Kidney capillary endothelial cell (primary cell): ENCODE measurements at places on chromosomes 5 and 9.

DNA sequence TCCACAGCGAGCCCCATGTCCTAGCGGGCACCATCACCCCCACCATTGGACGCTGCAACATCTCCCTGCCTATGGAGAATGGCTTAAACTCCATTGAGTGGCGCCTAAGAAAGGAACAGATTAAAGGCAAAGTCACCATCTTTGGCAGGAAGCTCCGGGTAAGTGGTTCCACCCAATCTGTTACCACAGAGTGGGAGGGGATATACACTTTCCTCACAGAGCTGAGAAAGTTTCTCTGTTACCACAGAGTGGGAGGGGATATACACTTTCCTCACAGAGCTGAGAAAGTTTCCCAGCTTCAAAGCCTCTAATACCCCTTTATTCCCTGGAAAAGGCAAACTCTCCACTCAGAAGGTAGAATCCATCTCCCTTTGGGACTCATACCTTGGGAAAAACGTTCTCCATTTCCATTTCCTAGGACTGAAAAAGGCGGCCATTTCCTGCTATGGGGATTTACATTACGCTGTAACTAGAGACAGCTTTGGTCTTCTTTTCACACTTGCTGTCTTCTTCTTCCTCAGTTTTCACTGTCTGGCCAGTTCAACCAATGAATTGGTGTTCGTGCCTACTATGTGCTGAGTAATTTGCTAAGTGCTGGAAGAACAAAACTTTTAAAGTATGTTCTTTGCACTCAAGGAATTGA is 63.4 kb upstream of the WWC1 start:
- DNase-seq, result no peak

- no peak for DNase-seq
These were observed 28.9 kb downstream of the YIPF5 start for GRCh38 chr5:144141585-144141984.

- no peak for DNase-seq
These were observed 244.7 kb downstream of the BNC2 start for GRCh38 chr9:16625811-16626210.

DNA sequence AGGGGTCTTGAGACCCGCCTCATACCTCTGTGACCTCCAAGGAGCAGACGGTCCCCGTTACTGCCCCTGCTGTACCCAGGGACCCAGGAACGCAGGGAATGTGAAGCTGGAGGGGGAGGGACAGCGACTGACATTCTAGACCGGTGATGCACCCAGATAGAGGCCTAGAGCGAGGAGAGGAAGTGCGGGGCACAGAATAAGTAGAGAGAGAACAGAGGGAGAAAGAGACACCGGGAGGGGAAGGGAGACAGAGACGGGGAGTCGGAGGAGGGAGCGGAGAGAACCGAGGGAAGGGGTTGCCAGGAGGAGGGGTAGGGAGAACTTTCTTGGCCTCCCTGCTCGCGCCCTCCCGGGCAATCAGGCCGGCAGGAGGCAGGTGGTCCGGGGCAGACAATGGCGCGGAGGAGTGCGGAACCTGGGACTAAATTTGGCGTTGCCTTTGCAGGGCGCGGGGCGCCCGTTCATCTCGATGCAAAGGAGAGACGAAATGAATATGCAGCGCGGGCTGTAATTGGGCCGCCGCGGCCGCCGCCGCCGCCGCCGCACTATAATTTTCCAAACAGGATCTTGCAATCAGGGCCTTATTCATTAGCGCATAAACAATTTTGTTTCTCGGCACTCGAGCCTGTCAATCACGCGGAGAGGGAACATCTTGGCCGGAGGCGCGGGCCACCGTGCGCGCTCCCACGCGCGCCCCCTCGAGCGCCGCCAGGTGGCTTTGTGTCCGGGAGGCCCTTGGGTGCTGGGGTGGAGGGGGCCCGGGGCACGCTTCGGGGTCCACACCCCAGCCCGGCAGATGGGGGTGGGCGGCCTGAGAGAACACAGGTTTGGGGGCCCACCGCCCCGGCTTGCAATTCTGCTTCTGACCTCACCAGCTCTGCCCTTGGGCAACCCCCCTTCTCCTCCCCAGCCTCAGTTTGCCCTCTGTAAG is 33.0 kb downstream of the NDUFA8 start:
- DNase-seq, result no peak

DNA sequence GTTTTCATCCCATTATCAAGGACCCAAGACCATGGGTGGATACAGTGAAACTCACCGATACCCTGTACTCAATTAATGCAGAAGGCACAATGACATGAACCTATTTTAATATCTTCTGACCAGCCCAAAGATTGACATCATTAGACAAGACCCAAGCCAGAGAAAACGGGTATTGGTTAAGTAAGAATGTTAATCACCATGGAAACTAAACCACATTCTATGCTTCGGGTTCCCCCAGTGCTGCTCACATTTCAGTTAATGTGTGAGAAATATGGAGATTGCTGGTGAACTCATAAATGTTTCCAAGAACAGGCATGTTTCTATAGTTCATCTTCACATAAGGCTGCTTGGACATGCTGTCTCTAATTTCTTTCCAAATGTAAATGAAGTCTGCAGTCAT is 77.0 kb downstream of the IRX2 start:
- DNase-seq, result no peak

- DNase-seq, result no peak
These were observed 92.4 kb downstream of the UNC13B start for GRCh38 chr9:35254237-35254636.

- no peak for DNase-seq
These were observed 16.5 kb downstream of the BRD3 start for GRCh38 chr9:134051319-134051718.

DNA sequence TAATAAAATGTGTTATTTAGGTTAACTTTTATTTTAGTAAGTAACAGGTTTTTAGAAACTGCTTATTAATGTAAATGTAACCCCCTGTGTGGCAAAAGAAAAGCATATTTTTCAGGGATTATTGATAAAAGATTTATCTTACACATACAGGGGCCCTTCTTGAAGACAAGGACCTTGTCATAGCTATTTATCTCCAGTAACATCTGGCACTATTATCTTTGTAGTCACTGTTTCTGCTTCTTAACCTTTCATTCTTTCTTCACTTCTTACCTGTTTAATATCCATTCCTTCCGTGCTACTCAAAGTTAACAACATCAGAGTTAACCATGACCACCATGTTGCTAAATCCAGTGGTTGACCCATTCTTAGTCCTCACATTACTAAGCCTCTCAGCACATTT is 117.8 kb upstream of the VCAN start:
- no peak for DNase-seq

DNA sequence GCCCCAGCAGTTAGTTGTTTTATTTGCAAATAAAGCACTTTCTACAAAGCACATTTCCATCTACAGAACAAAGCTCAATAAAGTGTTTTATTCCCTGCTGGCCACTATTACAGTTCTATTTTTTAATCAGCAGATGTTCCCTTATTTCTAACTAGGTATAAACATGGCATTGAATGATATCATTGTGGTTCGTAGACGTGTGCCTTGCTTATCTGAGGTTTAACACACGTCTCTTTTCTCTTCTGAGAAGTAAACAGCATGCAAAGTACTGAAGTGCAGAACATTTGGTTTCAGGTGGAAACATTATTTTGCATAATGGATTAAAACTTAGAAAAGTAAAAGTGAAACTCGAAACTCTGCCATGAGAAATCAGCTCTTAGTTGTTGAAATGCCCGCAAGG is 1989.3 kb upstream of the WWC1 start:
- DNase-seq, result no peak

DNA sequence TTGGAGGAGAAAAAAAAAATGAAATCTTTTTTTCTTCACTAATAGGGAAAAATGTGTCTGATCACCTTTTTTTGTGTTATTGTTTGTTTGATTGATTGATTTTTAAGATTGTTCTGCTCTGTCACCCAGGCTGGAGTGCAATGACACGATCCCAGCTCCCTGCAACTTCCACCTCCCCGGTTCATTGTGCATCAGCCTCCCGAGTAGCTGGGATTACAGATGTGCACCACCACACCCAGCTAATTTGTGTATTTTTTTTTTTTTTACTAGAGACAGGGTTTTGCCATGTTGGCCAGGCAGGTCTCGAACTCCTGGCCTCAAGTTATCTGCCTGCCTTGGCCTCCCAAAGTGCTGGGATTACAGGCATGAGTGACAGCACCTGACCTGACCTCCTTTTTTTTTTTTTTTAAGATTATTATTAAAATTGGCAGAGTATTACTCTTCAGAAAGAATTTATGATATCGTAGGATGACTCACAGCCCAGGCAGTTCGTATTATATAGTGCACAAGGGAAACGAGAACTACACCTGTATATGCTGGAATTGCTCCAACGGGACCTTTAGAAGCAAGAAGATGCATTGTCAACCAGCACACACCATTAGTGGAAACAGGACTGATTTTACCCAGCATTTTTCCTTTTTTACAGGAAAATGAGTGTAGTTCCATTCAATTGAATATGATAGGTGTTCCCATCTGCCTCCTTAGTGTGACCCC is 27.7 kb downstream of the FUBP3 start:
- no peak for DNase-seq

DNA sequence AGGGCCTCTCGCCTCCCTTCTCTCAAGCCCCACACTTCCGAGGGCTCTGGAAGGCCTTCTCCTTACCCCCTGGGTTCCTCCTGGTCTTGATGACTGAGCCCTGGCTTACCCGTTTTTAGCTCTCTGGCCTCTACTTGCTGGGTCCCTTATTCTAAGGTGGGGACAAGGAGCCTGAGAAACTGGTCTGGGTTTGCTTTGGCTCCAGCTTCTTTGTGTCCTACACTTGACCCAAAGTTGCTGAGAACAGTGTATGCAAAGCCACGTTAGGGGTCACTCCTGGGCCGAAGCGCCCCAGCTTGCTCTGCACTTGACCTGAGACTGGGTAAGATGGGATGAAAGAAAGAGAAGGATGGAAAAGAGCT is 788 bp downstream of the ZNF346 start:
- no peak for DNase-seq

GRCh38 chr9:109320331-109320741 is 523 bp downstream of the EPB41L4B start:
- no peak for DNase-seq

- DNase-seq, result no peak
These were observed 10.2 kb downstream of the FOXI1 start for GRCh38 chr5:170115925-170116324.

DNA sequence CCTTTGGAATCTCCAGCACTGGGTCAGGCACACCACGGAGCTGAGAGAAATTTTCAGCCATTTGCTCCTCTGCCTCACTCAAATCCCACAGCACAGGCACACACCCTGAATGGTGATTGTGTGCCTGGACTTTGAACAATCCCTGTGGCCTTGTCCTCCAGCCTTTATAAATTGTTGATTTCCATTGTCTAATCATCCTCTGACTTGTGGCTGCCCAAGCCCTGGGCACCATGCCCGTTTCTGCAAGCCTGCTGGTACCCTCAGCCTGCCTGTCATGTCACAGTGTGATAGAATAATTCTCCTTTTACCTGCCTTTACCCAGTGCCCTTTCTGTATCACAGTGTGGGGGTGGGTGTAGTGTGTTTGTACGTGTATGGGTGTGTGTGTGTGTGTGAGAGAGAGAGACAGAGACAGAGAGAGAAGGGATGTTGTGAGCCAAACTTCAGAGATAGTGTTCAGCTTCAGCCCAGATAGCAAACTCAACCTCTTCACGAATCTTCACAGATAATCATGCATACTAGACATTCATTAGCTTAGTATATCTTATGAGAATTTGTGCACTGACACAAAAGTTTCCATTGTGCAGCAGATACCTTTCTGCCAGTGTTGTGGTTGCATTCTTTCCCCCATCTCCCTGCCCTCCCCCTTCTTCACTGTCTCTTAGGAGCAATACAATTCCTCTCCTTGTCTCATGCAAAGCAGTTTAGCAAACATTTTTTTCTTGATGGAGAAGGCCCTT is 27.8 kb upstream of the SLC44A1 start:
- DNase-seq, result no peak

DNA sequence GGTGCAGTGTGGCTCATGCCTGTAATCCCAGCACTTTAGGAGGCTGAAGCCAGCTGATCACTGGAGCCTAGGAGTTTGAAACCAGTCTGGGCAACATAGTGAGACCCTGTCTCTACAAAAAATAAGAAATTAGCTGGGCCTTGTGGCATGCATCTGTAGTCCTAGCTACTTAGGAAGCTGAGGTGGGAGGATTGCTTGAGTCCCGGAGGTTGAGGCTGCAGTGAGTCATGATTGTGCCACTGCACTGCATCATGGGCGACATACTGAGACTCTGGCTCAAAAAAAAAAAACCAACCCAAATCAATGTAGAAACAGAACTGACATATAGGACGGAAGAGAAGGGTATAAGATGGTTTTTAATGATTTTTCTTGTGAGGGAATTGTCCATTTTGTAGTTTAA is 27.7 kb downstream of the G3BP1 start:
- DNase-seq, result no peak

DNA sequence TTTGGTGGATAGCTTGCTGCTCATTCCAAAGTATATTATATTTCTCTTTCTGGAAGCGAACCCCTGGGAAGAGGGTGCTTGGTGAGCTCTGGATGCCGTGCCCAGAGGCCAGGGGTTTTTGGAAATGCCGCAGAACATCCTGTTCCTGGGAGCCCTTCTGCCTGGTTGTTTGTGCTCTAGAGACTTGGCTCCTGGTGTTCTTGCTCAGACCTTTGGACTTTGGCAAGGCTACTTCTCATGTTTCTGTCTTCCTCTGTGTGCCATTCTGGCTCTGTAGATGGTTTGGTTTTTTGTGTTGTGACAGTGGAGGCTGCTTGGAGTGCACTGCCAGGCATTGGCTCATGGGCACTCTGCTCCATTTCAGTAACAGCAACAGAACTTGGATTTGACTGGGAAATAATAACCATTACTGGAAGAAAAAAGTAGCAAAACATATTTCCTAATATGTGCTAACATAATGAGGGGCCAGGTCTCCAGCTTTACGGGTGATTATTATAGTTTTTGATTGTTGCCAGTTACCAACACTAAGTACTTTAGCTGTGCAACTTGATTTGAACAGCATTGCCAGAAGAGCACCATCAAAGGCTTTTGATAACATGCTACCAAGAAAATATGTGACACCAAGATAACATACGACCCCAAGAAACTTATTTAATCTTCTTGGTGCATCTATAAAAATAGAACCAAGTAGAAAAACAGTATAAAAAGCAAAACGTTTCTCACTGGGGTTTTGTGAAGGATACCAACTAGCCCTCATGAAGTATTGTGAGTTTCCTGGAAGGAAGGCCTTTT is 94.2 kb downstream of the PCSK1 start:
- no peak for DNase-seq

DNA sequence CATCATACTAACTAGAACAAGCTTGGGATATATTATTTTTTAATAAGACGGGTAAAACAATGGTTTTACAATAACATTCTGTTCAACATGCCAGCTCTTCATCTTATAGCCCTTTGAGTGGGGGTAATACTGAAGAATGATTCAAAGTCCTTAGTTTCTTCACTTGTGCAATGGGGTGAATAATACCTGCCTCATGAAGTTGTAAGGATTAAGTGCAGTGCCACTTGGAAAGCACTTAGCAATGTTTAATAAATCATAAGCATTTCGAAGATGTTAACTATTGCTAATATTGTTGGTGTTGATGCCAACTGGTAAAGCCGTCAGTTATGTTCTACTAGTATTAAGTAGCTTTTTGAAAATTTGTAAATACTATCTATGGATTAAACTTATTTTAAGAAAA is 38.0 kb downstream of the TNPO1 start:
- DNase-seq, result no peak

GRCh38 chr9:82164159-82164558 is 175.6 kb downstream of the SPATA31D1 start:
- DNase-seq, result peak; percentile 30
